ENCODE measurements at places on chromosomes 5 and 9.

GRCh38 chr9:19119246-19119645 is 8.0 kb downstream of the PLIN2 start:
- DNase-seq = no peak

DNA sequence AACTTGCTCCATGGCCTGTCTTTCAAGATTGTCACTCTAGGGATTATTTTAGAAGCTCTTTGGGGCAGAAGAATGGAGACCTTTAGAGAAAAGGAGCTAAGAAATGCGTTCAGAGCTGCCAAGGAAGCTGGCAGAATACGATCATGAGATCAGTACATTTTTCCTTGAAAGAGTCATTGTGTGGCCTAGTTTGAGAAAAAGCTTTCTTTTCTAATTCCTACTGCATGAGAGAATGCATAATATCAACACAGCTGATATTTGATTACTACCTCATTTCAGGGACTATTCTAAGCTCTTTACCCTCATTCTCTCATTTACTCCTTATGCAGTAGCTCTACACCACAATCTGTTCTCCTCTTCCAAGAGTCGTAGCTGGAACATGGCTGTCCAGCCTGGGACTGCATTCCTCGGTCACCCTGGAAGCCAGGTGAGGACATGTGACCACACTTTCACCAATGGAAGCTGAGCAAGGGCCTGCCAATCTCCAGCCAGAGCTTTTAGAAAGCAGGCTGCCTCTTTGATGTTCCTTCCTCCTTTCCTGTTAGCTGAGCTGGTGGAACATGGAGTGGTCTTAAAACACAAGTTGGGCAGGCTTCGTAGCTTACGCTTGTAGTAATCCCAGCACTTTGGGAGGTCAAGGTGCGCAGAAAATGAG is 99.3 kb upstream of the LHFPL2 start:
- no peak for DNase-seq

DNA sequence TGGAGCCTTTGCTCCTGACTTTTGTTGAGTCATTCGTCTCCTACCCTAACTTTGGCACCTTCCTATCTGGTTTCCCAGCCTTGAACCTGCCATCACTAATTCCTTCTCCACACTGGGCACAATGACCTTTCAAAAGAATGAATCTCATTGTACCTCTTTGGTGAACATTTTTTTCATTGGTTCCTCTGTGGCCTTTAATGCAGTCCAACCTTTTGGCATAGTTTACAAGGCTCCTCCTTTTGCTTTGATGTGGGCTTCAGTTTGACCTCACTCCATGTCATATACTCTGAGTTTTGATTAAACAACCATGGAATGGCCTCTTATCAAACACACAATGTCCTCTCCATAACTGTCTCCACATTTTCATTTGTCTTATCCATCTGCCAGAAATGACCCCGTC is 14.5 kb upstream of the ROPN1L start:
- DNase-seq = no peak

- no peak for DNase-seq
Measured at GRCh38 chr5:123546657-123547056, 34.7 kb downstream of the CSNK1G3 start.

GRCh38 chr5:14400085-14400484 is 181.5 kb upstream of the OTULINL start:
- no peak for DNase-seq

DNA sequence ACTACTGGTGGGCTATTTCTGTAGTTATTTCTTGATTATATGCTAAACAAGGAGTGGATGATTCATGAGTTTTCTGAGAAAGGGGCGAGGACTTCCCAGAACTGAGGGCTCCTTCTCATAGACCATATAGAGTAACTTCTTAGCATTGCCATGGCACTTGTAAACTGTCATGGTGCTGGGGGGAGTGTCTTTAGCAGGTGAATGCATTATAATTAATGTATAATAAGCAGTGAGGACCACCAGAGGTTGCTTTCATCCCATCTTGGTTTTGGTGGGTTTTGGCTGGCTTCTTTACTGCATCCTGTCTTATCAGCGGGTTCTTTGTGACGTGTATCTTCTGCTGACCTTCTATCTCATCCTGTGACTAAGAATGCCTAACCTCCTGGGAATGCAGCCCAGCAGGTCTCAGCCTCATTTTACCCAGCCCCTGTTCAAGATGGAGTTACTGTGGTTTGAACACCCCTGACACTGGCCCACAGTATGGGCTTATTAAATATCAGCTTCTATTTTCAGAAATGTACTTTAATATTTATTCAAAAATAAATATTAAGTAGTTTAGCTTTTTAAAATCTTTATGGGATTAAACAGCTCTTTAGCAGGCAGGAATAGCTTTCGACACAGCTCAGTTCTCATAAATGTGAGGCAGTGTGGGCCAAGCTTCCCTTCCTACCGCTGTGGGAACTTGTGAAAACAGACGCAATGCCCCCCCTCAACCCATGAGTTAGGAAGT is 44.4 kb downstream of the GALNT12 start:
- peak; percentile 38 for DNase-seq

DNA sequence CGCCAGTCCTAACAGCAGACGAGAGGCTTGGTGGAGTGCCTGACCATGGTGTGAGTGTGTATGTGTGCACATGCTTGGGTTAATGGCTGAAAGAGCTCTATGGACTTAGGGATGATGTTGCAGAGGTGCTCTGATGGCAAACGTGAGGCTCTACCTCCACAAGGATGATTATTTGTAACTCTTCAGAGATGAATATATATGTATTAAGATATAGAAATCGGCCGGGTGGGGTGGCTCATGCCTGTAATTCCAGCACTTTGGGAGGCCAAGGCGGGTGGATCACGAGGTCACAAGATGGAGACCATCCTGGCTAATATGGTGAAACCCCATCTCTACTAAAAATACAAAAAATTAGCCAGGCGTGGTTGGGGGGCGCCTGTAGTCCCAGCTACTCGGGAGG is 253.4 kb upstream of the CDH18 start:
- DNase-seq = no peak

DNA sequence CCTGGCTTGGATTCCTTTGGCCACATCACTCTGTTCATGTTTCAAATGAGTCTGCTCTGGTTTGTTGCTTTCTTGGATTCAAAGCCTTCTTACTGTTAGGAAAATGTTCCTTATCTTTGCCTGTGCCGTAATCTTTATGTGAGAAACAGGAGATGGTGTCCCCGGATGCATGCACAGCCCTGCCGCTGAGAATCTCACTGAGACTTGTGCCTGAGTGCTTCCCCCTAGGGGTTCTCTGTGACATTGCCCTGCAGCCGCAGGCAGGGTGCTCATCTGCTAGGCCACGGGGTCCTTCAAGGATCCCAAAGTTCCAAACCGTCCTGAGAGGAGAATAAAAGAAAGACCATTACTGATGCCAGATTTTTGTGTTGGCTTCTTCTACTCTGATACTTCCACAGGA is 81.4 kb upstream of the ANKRD55 start:
- no peak for DNase-seq

DNA sequence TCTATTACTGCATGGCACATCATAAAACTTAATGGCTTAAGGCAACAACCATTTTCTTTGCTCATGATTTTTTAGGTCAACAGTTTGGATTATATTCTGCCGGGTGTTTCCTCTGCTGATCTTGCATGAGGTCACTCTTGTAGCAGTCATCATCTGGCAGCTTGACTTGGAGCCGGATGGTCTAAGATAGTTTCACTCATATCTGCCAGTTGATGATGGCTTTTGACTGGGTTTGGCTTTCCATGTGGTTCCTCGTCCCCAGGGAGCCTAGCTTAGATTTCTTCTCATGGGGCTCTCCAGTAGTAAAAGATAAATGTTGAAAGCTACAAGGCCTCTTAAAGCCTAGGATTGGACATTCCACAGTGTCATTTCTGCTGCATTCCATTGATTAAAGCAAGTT is 27.4 kb downstream of the LNPEP start:
- DNase-seq = peak; percentile 29

GRCh38 chr5:8961956-8962355 is 583.9 kb downstream of the SEMA5A start:
- no peak for DNase-seq

DNA sequence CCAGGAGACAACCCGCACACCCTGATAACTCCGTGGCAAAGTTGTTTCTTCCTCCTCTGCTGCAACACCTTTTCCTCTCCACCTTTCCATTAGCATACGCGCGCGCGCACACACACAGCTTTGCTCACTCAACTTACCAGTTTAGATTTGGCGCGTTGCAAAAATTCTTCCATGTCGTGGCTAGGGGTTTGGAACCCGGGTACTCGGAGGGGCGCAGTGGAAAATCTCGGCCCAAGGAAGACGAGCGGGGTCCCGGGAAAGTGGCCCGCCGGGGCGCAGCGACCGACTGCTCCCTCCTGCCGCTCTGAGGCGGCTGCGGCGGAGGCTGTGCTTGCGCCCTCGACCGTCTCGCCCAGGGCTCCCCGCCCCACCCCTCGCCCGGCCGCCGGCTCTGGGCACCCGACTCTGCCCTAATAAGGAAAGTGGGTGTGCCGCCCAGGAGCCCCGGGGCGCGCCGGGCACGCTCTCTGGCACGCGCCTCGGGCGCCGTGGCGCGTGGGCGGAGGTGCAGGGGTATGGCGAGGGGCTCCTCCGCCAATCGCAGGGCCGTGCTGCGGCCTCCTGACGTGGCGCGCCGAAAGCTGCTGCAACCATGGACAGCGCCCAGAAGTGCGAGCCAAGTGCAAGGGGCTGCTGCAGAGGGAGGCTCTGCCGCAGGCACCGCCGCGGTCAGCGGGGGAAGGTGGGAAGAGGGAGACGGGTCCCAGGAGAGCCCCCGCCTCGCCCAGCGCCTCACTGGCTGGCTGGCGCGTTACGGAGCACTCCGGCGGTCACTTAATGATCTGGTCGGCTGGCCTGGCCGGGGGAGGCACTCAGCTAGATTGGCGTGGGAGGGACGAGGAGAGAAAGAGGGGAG is at the start of gene PRUNE2:
Gene PRUNE2 (minus strand): TSS at position 324 of the 856 bp plus-strand sequence. CDS start 151 bp downstream, at position 173.
- peak; percentile 10 for DNase-seq

- DNase-seq = no peak
Measured at GRCh38 chr5:150616506-150616905, 24.0 kb upstream of the SYNPO start.

DNA sequence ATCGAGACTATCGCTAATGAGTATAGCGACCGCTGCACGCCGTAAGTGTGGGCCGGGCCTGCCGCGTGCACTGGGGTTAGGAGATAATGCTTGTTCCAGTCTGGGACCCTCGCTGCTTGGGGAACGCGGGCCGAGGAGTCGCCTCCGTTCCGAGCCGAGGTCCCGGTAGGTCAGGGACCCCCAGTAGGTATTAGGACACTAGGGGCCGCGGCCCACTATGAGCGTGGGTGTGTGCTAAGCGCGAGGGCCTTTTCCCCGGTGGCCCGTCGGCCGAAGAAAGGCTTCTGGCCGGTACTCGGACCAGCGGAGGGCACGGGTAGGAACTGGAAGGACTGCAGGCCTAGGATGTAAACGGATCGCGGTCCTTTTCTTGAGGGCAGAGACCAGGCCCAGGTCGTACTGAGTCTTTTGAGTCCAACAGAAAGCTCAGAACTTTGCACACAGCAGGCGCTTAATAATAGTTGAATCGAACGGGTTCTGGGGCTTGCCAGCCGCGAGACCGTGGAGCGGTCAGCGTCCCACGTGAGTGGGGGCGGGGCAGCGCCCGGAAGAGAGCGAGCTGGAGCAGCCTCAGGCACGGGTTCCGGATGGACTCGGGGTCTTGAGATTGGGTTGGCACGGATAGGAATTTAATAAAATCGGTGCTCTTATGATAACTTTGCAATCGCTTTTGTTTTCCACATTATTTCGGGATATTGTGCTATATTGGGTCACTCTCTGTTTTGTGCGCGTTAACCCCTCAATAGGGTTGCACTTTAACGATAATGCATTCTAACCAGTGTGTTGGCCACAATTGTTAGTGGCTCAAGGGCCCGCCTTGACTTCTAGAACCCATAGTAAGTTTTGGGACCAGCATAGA is 733 bp downstream of the HSPA4 start:
- peak; percentile 61 for DNase-seq

- no peak for DNase-seq
Measured at GRCh38 chr9:133991214-133991921, 756 bp downstream of the VAV2 start.

- no peak for DNase-seq
Measured at GRCh38 chr9:132026932-132027585, 52.6 kb downstream of the MED27 start.

GRCh38 chr9:31588006-31588405 is 796.4 kb upstream of the ACO1 start:
- DNase-seq = no peak

GRCh38 chr9:94931740-94932139 is 205.2 kb downstream of the AOPEP start:
- no peak for DNase-seq

DNA sequence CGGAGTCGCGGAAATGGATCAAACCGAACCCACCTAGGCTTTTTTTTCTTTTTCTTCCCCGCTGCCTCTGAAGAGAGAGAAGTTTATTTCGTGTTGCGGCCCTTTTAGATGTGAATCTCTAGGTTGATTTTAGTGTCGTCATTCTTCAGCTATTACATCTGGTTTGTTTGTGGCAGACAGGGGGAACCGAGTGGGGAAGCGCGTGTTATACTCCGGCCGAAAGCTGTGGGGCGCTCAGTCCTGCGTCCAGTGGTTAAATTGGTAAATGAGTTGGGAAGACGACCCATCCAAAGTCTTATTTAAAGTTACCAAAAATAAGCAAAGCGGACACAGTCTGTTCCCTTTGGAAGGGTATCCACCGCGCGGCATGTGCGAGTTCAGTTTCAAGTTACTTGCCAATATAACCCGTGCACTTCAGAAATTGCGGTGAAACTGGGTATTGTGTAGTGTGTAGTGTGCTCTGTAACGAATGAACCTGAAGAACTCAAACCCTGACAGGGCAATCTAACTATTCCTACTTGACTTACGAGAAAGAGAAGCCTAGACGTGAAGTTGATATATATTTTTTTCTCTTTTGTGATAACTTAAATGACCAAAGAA is 1.3 kb downstream of the MAN2A1 start:
- DNase-seq = peak; percentile 51

DNA sequence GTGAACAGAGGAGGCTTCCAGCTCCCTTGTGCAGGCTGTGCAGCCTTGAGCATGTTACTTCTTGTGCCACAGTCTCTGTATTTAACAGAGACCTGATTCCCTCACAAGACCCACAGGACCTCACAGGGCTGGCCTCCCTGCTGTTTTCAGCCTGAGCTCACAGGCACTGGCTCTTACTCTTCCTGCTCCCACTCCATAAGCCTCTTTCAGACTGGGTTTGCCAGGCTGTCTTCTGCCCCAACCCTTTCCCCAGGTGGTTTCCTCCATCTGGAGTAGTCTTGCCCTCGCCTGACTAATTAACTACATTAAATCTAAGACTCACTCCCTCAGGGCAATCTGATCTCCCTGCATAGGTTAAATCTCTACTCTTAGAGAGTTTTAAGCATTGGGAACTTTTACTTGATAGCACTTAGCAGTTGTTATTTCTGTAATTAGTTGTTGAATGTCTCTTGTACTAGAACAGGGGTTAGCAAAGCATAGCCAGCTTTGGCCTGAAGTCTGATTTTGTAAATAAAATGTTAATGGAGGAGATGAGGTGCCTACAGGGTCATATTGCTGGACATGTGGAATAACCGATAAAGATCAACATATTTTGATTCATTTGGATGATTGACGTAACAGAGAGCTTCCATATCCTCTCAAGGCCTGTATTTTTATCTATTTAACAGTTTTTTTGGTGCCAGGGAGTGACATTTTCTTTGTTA is 28.6 kb upstream of the SPATA31E1 start:
- no peak for DNase-seq
